ENCODE measurements at places on chromosomes 11 and 22. TPM values are rescaled to one million over a fixed set of nuclear protein-coding genes. Genes with fewer than 3 reads are reported as not detected.

CNIH2 gene
- total RNA-seq, result 4.5 TPM

GGT5 gene
- total RNA-seq, result 0.54 TPM

TMEM191C gene
- 0.93 TPM for total RNA-seq

POU2AF1 gene
- 11.0 TPM for total RNA-seq

RTN4RL2 gene
- 1.4 TPM for total RNA-seq

HEPN1 gene
- total RNA-seq, result not detected

CYP2D6 gene
- 2.2 TPM for total RNA-seq

OR2AG1 gene
- not detected for total RNA-seq

LMO2 gene
- total RNA-seq, result not detected

FAM227A gene
- total RNA-seq, result 0.37 TPM

PRDM10 gene
- 13.0 TPM for total RNA-seq

DCDC1 gene
- total RNA-seq, result 0.47 TPM

PHOX2A gene
- total RNA-seq, result not detected

KDM4D gene
- total RNA-seq, result 2.0 TPM
